ENCODE measurements at places on chromosomes 11 and 22. TPM values are rescaled to one million over a fixed set of nuclear protein-coding genes. Genes with fewer than 3 reads are reported as not detected.

GRCh38 chr11:97544431-97544830 is 1154.6 kb downstream of the JRKL start:
- H3K27me3 ChIP-seq: no peaks in the 10 kb centered on the region
- no peaks in the 10 kb centered on the region for H3K36me3 ChIP-seq
- DNase-seq: no peak
- no peaks in the 10 kb centered on the region for H3K4me1 ChIP-seq

GRCh38 chr11:2409126-2409525 is 8.6 kb downstream of the TSSC4 start:
- H3K27ac ChIP-seq: no peak overlapping the region
- no peak for DNase-seq
- peaks cover 4% of the 10 kb centered on the region for H3K36me3 ChIP-seq
- no peaks in the 10 kb centered on the region for H3K4me1 ChIP-seq
- H3K4me3 ChIP-seq: no peak overlapping the region
- H3K27me3 ChIP-seq: no peaks in the 10 kb centered on the region

- peaks cover 28% of the 10 kb centered on the region for H3K4me1 ChIP-seq
- H3K27me3 ChIP-seq: no peaks in the 10 kb centered on the region
- no peaks in the 10 kb centered on the region for H3K36me3 ChIP-seq
- no peak for DNase-seq
Measured at GRCh38 chr11:94145916-94146315, 17.3 kb downstream of the PANX1 start.

DNA sequence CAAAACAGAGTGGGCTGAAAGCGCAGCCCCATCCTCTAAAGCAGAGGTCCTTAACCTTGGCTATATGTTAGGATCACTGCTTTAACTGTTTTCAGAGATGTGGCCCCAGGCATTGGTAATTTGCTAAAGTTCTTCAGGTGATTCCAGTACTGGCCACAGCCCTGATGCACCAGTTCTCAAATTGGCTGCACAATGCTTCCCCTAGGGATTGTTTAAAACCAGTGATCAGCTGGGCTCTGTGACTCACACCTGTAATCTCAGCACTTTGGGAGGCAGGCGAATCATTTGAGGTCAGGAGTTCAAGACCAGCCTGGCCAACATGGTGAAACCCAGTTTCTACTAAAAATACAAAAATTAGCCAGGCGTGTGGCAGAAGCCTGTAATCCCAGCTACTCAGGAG is 8.4 kb upstream of the IRAG1 start:
- H3K27ac ChIP-seq: no peak overlapping the region
- peaks cover 24% of the 10 kb centered on the region for H3K4me1 ChIP-seq
- no peaks in the 10 kb centered on the region for H3K27me3 ChIP-seq
- DNase-seq: no peak
- no peak overlapping the region for H3K4me3 ChIP-seq

Gene DNAJB7
- total RNA-seq: not detected

Gene IGSF22
- total RNA-seq: 0.21 TPM

Gene MIOX
- not detected for total RNA-seq

Gene DERL3
- 3.0 TPM for total RNA-seq
